CD8-positive, alpha-beta T cell (primary cell): ENCODE measurements at places on chromosomes 5 and 9.

DNA sequence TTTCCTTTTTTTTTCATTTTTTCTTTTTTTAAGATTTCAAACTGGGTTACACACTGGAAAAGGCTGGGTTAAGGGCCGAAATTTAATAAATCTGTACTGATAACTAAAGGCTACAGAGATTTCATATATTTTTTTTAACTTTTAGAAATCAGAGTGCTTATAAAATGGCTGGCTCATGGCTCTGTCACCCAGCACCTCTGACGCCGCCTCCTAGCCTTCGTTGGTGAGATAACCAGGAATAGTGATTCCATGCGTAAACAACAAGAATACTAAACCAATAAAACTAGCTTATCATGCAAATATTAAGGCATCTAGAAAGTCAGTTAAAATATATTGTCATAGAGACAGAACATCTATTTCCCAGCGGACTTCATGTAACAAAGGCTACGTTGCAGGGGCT, 226.4 kb downstream of the NFIB start:
- no peak for DNase-seq

DNA sequence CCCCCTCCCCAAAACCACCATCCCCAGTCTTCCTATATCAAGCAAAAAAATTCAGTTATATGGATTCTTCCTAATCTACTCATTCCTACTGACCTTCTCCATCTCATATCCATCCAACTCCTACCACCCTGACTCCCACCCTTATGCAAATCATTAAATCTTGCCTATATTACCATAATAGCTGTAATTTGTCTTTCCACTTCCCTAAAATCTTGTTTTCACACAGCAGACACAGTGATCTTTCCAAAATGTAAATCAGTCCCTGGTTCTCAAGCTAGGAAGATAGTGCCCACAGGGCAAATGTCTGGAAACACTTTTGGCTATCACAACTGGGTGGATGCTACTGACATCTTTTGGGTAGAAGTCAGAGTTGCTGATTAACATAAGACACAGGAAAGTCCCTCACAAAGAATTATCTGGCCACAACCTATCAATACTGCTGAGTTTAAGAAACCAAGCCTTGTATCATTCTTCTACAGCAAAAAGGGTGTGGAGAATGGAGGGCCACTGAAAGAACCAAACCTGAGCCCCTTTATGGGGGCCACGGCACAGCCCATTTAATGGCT, 1.4 kb downstream of the SRA1 start:
- no peak for DNase-seq

DNA sequence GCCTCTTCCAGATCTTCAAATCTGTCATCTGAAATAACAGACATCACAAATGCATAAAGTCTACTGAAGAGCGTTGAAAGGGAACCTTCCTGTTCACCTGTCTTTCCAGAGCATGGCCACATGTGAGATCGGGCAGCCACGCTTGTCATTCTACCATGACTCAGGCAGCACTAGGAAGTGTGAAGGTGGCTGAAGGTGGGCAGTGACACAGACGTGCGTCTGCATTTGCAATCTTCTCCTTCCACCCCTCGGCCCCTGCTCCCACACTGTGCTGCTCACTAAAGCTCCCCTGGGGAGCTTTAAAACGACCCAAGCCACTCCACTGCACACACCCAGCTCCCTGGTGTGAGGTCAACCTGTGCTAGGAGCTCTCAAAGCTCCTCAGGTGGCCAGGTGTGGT, 2.5 kb downstream of the ENTR1 start:
- DNase-seq, result no peak

- DNase-seq, result no peak
Observed at GRCh38 chr5:635306-636055, 23.3 kb downstream of the CEP72 start.

DNA sequence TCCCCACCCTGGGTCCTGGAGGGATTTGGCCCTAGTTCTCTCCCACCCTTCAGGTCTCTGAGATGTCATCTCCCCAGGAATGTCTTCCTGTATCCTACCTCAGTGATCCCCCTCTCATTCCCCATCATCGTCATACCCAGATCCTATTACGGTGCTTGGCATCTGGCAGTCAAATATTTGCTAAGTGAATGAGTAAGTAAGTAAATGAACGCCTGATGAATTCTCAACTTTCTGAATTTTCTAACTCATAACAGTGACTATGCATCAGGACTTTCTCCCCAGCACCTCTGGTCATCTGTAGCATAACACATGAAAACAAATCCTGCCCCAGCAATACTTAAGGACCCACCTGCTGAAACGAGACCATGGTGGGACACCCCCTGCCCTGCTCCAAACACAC, 244.2 kb downstream of the EBF1 start:
- no peak for DNase-seq

DNA sequence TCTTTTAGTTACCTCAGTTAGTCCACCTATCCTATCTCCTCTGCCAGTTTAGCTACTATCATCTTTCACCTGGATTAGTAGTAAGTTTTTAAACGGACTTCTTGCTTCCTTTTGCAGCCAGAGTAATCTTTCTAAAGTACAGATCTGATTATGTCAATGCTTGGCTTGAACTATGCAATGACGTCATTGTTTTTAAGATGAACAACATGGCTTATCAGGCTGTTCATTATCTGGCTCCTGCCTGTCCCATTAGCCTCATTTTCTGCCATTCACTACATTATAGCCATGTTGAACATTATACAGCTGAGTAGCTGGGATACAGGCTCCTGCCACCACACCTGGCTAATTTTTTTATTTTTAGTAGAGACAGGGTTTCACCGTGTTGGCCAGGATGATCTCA, 98.7 kb downstream of the RANBP17 start:
- no peak for DNase-seq

GRCh38 chr5:54013556-54014194, 296.7 kb downstream of the ARL15 start:
- DNase-seq, result no peak

GRCh38 chr9:106639873-106640568, 222.9 kb upstream of the ZNF462 start:
- no peak for DNase-seq

DNA sequence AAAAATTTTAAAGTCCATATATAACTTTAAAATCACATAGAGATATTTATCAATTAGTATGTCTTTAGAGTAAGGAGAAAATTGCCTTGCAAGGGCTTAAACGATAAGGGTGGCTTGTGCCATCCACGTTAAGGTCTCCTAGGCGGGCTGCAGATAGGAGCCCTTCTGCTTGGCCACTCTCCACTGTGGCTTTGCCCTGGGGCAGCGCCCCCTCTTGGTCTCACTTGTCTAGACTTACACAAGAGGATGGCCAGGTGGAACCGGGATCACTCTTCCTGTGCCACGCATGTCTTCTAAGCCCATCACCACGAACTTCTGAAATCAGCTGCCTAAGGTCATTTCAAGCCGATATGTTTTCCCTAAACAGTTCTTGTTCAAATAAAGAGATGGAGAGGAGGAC, 2.9 kb downstream of the FPGS start:
- peak; percentile 40 for DNase-seq

- no peak for DNase-seq
Observed at GRCh38 chr9:87855061-87855460, 27.6 kb upstream of the SPATA31E1 start.

GRCh38 chr9:90141723-90142122, 500.9 kb downstream of the DIRAS2 start:
- no peak for DNase-seq

GRCh38 chr9:94888775-94889174, 162.3 kb downstream of the AOPEP start:
- DNase-seq, result no peak

- DNase-seq, result no peak
Observed at GRCh38 chr5:175353926-175354325, 90.1 kb downstream of the DRD1 start.

- no peak for DNase-seq
Observed at GRCh38 chr9:25691786-25692185, 13.5 kb upstream of the TUSC1 start.

GRCh38 chr9:136341042-136341655, 13.8 kb downstream of the GPSM1 start:
- DNase-seq, result no peak

DNA sequence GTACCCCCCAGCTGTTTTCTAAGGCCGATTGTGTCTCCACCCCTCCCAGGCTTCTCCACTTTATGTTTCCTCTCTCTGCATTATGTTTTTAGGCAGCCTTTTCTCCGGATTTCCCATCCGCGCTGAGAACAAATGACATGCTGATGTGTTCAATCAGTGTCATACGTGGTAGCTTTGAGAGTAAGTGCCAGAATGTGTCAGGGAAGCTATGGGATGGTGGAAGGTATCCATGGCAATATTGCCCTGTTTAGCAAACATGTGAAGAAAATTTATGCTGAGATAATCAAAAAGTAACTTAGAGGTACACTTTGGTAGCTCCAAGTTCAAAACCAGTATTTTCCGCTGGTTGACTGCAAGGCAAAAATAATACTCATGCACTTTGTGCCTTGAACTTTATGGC, 36.6 kb upstream of the LECT2 start:
- DNase-seq, result no peak

GRCh38 chr5:172150514-172151425, 37.3 kb downstream of the STK10 start:
- DNase-seq, result no peak

DNA sequence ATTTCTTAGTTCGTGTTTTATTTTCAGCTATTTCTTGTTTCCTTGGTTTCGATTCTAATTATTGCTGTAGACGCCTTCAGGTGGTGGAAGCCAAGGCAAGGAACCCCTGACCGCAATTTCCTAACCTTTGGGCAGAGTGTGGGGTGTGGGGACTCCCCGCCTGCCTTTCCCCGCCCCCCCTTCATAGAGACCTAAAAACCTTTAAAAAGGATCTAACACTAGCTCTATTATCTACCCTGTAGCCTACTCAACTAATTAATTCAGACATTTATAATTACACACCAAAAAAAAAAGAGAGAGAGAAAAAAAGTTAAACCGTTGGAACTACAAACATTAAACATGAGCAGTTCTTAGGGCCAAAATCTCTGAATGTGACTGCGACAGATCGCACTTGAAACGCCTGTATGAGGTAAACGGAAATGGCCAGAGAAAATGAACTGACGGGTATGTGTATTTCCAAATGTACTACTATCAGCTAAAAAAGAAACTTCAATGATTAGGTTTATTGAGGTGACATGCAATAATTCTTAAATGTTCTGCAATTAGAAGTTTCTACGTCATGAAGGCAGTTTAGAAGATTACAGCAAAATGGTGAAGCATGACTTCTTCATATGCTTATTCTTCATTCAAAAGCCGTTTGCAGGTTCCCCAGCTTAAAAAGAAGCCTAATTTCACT, 19.0 kb upstream of the FER start:
- DNase-seq, result no peak

DNA sequence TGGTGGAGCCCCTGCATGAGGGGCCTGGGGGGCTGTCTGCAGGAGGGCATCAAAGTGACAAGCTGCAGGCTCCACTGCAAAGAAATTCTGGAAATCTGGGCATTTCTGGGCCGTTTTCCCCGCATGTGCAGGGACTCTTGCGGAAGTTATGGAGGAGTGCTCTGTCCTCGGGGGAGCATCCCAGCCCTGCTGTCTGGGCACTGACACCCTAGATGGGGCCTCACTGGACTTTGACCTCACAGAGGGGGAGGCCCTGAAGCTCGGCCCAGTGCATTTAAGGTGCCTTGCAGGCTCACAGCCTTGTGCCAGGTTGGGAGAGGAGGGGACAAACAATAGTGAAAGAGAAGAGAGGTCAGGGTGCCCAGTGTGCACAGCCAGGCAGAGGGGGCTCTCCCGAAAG, 35.4 kb downstream of the LHX3 start:
- DNase-seq, result no peak

- DNase-seq, result no peak
Observed at GRCh38 chr9:37200433-37201005, 80.1 kb downstream of the ZCCHC7 start.

DNA sequence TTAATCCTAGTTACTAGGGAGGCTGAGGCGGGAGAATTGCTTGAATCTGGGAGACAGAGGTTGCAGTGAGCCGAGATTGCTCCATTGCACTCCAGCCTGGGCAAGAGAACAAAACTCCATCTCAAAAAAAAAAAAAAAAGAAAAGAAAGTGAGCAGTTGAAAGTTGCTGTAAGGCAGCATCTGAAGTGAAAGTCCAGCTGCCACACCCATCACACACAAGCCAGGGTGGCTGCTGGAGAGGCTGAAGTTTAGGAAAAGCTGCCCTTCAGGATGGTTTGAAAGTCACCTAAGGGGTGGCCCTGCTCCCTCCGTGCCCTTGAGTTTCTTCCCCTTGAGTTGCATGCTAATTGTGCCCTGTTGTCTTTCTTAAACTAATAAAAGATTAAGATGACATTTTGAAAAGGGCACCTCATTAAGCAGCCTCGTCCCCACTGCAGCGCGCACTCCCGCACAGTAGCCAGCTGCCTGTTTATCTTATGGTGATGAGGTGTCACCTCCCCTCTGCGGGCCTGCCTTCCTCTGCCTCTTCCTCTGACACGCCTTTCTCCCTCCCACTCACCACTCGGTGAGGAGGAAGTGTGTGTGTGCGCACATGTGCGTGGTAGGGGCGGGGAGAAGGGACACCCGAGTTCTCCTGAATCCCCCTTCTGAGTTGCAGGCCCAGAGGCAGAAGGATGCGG, 104.2 kb upstream of the PANK3 start:
- DNase-seq, result peak; percentile 42

- DNase-seq, result no peak
Observed at GRCh38 chr5:132776131-132776937, 705 bp downstream of the SEPTIN8 start.

DNA sequence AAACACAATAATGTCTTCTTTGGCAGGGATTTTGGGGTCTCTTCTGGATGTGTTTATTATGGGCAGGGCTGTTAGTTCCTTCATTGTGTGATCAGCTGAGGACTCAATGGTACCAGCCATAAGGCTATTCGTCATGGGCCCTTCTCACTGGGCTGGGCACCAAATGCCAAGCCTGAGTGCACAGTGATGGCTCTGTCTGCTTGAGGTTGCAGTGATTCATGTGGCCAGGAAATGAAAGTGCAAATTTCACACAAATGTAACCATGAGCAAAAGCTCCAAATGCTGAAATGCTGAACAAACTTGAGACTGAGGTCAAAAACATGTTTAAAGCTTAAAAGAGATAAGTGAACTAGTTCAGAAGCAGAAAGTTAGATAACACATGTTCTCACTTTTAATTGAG, 191.0 kb downstream of the TARS1 start:
- no peak for DNase-seq

DNA sequence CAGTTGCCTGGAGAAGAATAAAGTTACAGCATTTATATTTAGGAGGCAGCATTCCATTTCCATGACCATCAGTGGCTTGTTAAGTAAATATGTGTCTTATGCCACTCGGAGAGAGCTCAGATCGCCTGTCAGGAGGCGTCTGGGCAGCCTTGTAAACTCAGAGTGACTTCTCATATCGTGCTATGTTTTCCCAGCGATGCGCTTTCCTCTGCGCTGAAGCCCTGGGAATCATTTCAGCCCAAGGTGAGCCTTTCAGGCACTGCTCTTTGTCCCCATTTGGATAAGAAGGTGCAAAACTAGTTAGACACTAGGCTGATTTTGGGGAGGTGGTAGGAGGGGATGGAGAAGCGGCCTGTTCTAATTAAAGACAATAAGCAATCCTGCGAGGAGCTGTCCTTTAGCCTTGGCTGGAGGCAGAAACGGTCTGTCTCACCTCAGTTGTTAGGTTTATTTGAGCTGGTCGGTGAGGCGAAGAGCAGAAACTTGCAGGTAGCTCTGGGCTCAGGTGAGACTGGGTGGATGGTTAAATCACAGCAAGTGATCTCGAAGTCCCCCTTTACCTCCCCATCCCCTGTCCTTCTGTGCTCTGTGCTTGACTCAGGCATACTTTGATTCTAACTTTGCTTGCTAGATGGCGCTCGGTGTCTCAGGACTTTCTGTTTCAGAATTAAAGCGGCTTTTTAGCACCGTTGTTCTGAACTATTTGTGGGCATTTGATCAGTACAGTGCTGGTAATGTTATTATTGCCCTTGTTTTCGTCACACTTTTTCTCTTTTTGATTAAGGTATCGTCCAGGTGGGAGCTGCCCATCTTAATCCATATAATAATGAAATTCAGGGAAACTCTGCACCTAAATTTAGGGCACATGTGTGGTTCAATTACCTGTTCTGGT, 24.6 kb downstream of the NR2F1 start:
- DNase-seq, result no peak
